HTR-8/SVneo (cell line): ENCODE measurements at places on chromosomes 4 and X.

DNA sequence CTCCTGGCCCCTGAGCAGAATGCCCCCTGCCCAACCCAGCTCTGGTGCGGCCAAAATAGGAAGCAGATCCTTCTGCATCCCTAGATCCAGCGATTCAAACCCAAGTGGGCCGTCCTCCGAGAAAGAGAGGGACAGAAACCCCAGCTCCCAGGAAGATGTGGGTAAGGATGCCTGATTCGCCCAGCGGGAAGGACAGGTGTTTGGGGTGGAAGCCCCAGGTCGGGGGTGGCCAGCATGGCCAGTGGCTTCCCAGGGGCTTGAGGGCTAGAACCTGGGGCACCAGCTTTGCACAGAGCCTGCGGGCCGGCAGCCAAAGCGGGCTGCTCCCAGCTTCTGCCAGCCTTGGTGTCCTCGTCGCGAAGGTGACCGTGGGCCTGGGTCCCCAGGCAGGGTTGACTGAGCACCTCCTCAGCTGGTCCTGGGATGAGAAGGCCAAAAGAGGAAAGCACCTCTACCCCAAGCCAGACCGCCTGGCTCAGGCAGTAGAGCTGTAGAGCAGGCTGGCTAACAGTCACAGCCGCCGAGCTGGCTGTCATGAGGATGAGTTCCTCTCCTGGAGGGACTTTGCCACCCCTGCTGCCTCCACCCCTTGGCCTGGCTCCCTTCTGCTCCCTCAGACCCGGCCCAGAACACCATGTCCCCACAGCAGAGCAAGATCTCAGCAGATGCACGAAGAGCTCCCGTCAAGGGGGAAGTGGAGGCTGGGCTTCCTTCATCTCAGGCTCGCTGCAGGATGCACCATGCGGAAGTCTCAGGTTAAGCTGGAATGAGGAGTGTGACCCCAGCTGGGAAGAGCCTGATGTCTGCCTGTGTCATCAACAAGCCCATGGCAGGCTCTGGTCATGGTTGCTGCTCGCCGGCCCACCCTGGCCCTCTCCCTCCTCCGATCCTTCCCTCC is 59.9 kb downstream of the CPZ start:
- no peak for DNase-seq

- DNase-seq: no peak
Observed at GRCh38 chr4:107654694-107655093, 65.3 kb downstream of the PAPSS1 start.

DNA sequence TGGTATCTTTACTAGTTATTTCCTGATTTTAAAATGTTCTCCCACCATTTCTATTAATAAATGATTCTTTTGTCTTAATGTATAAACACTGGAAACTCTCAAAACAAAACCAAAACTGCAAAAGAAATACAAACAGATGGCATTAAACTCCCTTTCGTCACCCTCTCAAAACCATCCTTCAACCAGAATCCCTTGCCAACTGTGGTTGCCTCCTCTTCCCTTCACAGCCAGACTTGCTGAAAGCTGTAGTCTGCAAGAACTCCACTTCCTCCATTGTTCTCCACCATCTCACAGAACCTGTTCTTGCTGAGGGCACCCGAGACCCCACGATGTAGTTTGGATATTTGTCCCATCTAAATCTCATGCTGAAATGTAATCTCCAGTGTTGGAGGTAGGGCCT is 96.5 kb downstream of the WWC2 start:
- no peak for DNase-seq

DNA sequence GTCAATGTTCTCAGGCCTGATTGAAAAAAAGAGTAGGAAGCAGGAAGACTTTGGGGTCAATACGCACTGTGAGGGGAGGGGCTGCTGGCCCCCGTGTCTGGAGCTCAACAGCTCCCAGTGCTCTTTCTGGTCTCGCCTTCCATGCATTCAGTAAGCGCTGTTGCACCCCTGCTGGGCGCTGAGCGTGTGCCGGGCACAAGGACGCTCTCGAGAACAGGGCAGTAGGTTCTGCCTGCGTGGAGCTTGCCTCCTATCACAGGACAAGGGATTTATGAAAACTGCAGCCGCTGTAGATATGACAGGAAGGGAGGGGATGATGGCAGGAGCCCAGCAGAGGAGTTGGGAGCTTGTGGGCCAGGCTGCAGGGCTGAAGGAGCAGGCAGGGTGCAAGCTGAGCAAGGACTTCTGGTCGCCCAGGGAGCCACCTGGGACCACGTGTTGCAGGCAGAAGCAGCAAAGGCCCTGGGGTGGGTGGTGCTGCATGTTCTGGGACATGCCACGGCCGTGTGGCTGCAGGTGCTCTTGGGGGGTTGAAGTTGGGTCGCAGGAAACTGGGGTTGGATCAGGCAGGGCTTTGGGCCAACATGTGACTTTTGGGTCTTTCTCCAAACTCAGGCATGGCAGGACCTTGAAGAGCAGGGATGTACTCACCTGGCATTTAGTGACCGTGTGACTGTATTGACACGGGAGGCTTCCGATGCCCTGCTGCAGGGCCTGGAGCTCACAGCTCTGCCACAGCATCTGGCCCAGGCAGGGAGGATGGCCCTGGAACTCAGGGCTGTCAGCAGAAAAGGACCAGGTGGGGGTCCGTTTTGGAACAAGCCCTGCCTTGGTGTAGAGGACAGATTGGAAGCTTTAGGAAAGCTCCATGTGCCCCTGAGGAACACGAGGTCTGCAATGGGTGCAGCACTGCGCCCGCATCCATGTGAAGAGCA is 97.9 kb downstream of the CPZ start:
- no peak for DNase-seq

- no peak for DNase-seq
Observed at GRCh38 chr4:169272265-169272886, 1.6 kb upstream of the SH3RF1 start.

DNA sequence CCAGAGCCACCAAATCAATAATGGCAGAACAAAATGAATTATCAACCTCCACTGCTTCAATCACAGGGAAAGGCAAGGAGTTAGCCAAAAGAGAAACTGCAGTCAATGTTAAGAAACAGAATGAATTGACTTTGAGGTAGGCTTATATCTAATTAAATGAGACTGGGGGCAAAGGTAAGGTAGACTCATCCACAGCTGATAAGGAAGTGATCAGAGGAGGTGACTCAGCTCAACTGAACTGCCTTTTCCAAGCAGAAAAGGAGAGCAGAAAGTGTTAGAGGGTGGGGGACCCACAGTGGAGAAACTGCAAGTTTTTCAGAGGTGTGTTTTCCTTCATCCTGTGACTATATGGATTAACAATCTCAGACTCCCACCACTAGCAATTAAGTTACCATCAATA is 345.8 kb upstream of the PPARGC1A start:
- no peak for DNase-seq

DNA sequence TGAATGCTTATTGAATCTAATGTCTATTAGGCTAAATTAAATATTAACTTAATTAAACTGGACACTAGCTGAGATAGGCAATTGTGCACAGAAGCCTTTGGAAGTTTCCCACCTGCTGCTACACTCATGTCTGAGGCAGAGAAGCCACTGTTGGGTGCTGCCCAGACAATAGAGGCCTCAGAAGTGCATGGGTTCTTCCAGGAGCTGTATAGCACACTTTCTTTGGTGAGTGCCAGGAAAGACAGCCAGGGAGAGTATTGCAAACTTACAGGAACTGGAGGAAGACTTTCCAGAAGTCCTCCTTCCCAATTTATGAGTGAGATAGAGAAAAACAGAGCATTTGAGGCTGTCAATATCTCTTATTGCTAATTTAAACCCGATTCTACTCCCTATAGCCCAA is 89.9 kb downstream of the GPAT3 start:
- no peak for DNase-seq
